ENCODE measurements at places on chromosomes 11 and 22.

- DNase-seq: peak; percentile 31
Observed at GRCh38 chr11:12882670-12883069, 126.4 kb upstream of the RASSF10 start.

DNA sequence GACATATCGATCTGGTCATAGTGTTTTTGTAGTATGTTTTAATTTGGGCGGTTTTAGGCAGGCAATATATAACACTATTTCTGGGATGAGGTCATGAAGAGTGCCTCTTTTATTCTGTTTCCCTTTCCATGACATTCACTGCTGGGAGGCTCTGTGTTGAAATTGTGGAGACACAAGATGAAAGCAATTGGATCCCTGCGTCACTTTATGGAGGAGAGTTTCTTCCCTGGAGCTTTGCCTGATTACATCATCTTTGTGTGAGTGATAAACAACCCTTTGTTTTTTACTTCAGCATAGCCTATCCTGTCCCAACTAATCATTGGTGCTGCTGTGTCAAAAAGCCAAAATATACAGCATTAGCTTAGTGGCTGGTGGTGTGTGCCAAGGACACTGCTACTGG, 48.6 kb downstream of the PARVG start:
- no peak for DNase-seq

DNA sequence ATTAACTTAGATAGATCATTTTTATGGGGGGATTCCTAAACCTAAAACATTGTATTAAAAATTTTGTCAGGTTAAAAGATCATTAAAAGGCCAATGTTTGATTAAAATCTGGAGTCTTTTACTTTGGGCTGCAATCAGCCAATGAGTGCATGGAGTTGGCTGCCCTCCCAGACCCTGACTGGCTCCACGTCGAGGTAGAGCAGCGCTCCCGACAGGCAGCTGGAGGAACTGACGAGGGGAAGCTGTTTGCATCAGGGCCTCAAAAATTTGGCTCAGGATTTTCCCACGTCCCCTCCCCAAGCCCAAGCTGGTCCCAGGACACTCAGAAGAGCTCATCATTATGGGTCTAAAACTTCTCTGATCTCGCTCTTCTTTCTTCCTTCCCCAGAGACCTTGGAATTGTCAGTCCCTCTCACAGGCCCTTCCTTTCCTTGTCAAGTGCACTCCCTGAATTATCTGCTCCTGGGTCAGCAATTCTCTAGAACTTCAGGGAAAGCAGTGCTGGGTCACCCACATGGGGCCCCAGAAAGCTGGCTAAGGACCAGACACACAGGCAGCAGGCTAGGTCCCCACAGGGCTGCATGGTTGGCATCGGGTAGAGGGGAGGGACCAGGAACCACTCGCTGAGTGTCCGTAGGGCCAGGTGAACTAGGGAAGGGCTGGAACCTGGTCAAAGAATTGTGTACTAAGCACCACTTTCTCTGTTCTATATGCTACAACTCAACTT, 119.6 kb upstream of the IGLL5 start:
- DNase-seq: no peak

DNA sequence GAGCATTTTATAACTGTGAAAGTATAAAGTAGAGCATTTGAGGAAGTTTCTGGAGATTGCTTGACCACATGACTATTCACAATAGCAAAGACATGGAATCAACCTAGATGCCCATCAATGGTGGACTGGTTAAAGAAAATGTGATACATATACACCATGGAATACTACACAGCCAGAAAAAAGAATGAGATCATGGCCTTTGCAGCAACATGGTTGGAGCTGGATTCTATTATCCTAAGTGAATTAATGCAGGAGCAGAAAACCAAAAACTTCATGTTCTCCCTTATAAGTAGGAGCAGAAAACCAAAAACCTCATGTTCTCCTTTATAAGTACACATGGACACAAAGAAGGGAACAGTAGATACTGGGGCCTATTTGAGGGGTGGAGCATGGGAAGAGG, 30.3 kb downstream of the UVRAG start:
- DNase-seq: no peak

GRCh38 chr11:86753459-86753858, 46.9 kb upstream of the PRSS23 start:
- no peak for DNase-seq

DNA sequence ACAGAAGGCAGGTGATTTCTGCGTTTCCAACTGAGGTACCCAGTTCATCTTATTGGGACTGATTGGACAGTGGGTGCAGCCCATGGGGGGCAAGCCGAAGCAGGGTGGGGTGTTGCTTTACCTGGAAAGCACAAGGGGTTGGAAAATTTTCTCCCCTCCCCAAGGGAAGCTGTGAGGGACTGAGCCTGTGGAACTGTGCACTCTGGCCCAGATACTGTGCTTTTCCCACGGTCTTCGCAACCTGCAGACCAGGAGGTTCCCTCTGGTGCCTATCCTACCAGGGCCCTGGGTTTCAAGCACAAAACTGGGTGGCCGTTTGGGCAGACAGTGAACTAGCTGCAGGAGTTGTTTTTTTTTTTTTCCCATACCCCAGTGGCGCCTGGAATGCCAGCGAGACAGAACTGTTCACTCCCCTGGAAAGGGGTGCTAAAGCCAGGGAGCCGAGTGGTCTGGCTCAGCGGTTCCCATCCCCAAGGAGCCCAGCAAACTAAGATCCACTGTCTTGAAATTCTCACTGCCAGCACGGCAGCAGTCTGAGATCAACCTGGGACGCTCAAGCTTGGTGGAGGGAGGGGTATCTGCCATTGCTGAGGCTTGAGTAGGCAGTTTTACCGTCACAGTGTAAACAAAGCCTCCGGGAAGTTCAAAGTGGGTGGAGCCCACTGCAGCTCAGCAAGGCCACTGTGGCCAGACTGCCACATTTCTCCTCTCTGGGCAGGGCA, 97.2 kb downstream of the JRKL start:
- peak; percentile 54 for DNase-seq

GRCh38 chr22:31049815-31050420, 31.2 kb upstream of the SMTN start:
- DNase-seq: peak; percentile 74

- no peak for DNase-seq
Observed at GRCh38 chr11:2302306-2302895, 588 bp downstream of the TSPAN32 start.

DNA sequence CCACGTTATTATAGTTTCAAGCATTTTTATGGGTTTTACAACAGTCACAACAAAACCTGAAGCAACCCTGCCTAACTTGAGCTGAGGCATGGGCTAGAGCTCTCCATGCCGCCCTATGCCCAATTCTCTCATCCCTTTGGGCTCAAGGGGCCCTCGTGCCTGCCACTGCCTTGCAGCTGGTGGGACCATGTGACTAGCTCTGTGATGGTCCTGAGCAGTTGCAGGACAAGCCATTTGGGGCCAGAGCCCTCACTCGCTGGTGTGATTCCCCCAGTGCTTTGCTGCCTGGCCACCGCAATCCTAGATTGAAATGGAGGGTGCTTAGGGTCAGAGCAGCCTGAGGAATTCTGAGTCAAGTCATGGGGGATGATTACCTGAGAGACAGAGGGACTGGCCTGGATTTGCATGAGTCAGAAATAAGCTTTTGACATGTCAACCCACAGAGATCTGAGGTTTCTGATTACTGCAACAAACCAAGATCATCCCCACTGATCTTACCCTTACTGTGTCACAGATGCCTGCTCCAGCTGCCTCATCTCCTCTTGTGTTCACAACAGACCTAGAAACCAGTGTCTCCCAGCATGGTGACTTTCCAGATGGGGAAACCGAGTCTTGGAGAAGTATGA, 323.7 kb downstream of the BRD1 start:
- DNase-seq: no peak

DNA sequence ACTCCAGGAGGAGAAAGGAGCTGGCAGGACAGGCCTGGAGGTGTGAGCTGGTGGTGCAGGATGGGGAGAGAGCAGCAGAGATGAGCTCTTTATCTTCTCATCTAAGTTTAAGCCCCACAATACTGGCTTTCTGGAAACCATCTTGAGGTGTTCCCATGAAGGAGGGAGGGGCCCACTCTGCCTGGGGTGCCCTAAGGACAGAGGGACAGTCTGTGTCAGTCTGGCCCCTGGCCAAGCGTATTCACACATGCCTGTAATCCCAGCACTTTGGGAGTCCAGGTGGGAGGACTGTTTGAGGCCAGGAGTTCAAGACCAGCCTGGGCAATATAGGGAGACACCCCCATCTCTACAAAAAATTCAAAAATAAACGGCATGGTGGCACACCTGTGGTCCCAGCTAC, 8.9 kb downstream of the SERHL2 start:
- no peak for DNase-seq

DNA sequence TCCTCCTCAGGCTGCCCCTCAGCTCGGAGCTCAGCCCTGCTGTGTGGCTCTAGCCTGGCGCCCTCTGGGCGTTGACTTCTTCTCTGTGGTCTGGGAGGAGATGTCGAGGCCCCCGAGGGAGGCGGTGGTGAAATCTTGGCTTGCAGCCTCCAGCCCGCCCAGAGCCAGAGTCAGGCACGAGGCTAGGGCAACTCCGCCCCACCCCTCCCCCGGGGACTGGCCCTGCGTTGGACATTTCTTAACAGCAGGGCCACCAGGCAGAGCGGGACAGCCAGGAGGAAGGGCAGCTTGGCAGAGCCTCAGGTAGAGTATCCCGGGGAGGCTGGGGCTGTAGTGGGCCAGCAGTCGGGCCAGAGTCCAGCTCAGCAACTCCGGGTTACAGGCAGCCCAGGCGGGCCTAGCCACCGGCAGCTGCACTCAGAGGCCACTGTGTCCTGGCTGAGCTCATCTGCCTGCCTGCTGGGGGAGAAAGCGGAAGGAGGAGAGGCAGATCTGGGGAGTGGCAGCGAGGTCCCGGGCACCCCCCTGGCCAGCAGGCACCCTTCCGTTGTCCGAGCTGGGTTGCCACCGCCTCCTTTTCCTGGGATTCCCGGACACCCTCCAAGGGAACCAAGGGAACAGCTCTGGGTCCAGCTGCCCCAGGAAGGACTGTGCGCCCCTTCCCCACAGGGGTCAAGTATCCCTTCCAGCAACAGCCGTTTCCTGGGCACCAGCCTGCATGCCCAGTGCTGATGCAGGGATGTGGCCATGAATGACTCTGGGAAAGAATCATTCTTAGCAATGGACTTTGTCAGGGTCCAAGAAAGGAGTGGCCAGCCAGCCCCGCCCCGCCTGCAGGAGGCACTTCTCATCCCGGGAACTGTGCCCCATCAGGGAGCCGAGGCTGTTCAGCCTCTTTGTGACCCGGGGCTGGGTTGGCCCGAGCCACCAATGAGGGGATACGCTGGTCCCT, at the start of gene ALDH3B1:
TSS of gene ALDH3B1 (plus strand) at position 238 of the 952 bp plus-strand sequence. CDS start 4,971 bp downstream, outside the sequence.
- DNase-seq: peak; percentile 94

DNA sequence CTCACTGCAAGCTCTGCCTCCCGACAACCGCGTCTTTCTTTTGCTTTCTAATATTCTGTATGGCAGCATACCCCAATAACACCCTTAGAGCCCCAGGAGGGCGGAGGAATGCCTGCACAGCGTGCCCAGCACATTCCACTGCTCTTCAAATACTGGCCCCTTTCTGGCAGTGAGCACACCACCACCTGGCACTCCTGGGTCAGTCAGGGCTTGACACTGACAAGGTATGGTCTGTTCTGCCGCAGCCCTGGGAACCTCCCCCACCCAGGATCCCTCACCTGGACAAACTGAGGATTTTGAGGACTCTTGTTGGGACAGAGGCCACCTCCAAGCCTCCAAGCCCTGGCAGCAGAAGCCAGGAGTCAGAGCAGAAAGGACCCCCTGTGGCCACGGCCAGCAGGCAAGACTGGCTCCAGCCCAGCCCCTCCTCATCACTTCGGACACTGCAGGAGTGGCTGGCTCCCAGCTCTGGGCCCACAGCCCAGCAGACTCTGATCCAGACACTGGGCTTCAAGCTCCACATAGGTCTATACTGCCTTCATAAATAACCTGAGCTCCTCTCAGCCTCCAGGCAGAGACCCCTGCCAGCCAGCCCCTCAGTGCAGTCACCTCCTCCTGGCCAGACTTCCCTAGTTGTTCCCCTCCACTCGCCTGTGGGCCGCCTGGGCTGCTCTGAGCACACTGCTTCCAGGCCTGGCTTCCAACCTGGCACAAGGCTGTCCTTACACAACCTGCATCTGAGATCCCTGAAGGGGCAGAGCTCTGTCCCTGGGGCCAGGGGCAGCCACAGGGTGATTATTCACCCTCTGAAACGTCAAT, 14.5 kb downstream of the CARS1 start:
- DNase-seq: no peak

DNA sequence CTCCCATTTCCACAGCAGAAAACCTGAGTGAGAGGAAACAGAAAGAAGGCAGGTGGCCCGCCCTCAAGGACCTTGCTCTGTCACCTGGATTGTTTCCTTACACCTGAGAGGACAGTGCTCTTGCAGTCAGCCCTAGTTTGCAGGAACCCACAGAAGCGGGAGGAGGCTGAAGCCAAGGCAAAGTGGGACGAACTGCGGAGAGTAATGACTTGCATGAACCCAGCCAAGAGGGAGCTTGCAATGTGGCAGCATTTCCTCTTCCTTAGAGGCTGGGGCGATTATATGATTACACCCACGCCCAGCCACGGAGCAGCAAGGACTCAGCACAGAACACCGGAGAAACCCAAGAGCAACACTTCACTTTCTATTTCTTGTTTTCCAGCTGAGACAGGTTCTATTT, 102.6 kb downstream of the SPON1 start:
- DNase-seq: no peak

DNA sequence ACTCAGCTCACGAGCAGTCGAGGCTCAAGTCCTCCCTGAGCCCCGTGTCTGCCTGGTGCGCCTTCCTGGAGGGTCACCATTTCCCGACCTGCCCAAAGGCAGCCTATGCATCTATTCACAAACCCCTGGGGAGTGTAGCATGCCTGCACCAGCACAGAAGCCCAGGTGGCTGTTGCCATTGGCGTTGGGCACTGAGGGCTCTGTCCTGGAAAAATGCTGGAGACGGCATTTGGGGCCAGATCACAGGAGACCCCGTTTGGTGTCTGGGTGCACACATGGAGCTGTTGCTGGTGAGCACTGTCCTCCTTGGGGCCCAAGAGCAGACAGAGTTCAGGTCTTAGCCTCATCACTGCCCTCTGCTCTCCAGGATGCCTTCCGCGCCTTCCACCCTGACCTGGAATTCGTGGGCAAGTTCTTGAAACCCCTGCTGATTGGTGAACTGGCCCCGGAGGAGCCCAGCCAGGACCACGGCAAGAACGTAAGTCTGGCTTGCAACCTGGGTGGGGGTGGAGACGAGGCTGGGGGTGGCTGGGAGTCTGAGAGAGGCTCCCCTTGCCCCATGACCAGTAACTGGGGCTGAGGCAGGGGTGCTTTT, 9.4 kb downstream of the FADS2 start:
- DNase-seq: no peak

GRCh38 chr22:30290342-30291057, 1.2 kb upstream of the CASTOR1 start:
- peak; percentile 74 for DNase-seq

GRCh38 chr11:70116386-70117065, 38.4 kb downstream of the ANO1 start:
- no peak for DNase-seq

- peak; percentile 45 for DNase-seq
Observed at GRCh38 chr11:68031144-68031464, 623 bp downstream of the NDUFS8 start.

- DNase-seq: no peak
Observed at GRCh38 chr22:45261407-45262088, 20.9 kb upstream of the KIAA0930 start.
